ENCODE measurements at places on chromosomes 4 and X.

DNA sequence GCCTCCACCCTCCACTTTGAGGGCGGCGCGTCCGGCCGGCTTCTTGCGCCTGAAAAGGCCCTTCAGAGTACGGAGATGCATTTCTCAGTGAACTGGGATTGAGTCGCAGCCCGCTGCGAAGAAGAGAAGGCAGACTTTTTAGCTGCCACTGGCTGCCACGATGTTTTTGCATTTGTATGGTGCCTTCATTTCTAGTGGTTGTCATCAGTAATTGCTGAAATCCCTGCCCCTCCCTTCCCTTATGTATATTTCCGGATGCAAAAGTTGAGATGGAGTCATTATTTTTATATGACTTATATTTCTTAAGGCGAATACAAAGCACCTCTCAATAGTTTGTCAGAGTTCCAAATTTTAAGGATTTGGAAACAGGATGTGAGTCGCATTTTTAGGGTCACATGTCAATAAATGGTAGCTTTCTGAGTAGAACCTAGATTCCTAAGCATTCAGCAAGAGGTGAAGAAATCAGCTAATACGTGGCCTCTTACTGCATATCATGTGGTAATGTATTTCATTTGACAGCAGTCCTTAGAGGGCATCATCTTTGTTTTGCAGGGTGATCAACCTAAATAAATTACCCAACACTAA is 658 bp downstream of the ATP6AP2 start:
- DNase-seq: no peak

DNA sequence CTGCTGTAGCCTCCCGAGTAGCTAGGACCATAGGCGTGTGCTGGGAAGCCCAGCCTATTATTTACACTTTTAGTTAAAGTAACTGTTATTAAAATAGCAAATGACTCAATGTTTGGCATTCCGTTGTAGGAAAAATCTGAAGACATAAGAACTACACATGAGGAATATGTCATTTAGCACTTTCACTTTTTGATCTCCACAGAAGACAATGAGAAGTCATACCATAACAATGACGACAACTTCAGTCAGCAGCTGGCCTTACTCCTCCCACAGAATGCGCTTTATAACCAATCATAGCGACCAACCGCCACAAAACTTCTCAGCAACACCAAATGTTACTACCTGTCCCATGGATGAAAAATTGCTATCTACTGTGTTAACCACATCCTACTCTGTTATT is 6.7 kb downstream of the GPR34 start:
- DNase-seq: no peak

DNA sequence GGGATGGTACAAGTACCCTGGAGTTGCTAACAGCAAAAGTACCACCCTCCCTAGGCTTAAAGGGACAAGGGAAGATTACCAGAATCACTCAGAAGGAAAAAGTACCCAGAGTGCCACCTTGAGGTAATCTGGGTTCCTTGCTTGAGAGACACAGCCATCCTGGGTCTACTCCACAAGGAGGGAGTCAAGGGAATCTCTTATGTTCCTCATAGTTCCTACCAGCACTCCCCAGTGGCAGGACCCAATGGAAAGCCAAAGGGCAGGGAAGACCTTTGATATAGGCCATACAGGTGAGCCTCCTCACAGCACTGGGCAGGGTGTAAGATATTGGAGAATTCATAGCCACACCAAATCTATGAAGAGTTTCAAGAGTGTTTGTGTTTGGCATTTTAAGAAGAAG is 5.7 kb downstream of the IL2 start:
- no peak for DNase-seq

DNA sequence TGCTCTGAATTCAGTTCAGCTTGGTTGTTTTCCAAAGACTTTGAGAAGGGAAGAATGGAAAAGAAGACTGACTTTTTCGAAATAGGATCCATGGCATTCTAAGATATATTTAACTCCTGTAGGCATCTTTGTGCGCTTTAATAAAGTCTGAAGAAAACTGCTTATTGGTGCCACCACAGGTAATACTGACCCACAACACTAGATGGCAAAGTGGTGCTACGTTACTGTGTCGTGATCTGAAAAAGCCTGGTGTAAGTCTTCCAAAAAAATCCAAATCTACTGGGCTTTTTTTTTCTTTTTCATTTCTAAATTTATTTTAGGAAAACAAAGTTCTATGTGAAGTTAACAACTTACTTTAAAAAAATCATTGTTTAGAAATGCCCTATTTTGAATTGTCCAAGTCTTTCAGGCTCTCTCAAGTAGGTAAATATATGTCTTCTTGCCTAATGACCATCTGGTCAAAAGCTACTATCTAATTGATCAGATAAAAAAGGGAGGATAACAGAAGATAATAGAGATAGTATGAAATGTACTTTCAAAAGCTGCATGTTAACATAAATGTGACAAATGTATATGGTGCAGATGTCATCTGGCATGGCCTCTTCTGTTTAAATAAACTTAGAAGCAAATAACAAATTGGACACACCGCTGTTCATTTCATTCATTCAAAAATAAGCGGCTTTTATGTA is 47.0 kb upstream of the MID1IP1 start:
- peak; percentile 25 for DNase-seq

GRCh38 chr4:629915-630641 is 4.7 kb downstream of the PDE6B start:
- no peak for DNase-seq

GRCh38 chrX:42237956-42238355 is 314.6 kb upstream of the CASK start:
- DNase-seq: no peak

DNA sequence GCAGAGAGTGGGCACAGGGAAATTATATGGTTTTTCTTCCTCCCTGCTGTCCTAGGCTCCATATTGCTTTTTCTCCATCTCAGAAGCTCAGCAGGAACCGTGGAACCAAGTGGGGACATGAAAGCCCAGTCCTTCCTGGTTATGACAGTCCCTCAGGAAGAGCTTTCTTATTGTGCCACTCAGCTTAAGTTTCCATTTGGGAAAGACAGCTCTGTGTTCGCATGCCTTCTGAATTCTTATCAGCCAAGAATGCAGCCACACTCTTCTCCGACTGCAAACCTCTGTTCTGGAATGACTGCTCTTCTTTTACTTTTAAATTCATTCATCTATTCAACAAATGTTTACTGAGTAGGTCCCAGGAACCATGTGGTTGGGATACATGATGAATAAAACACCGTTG is 58.0 kb upstream of the PPARGC1A start:
- no peak for DNase-seq

- DNase-seq: peak; percentile 86
Observed at GRCh38 chr4:119103263-119103662, 32.4 kb upstream of the MYOZ2 start.

- peak; percentile 57 for DNase-seq
Observed at GRCh38 chr4:111064342-111064993, 441.6 kb upstream of the PITX2 start.

- DNase-seq: no peak
Observed at GRCh38 chr4:57371671-57372070, 261.5 kb upstream of the IGFBP7 start.

- DNase-seq: no peak
Observed at GRCh38 chr4:8342651-8343261, 73.2 kb downstream of the HTRA3 start.

DNA sequence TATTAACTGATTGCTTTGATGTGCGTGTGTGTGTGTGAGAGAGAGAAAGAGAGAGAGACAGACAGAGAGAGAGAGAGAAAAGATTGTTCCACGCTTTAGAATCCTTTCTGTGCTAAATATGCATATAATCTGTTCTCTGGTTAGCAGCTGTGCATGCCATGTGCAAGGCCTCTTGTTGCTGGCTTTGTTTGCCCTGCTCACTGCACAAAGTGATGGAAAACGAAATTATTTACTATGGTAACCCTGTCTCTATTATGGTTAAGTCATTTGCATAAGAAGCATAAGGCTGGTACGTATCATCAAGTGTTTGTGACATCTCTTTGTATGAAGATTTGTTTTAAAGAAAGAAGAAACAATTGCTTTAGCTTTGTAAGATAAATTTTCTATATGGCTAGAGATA is 190.2 kb upstream of the POF1B start:
- DNase-seq: no peak

- DNase-seq: no peak
Observed at GRCh38 chr4:475962-476361, 23.0 kb downstream of the ZNF721 start.

- DNase-seq: peak; percentile 41
Observed at GRCh38 chr4:89254847-89255246, 52.8 kb downstream of the GPRIN3 start.

GRCh38 chrX:121307449-121307848 is 260.0 kb downstream of the GLUD2 start:
- no peak for DNase-seq

- peak; percentile 22 for DNase-seq
Observed at GRCh38 chr4:150297861-150298474, 219.7 kb downstream of the DCLK2 start.

DNA sequence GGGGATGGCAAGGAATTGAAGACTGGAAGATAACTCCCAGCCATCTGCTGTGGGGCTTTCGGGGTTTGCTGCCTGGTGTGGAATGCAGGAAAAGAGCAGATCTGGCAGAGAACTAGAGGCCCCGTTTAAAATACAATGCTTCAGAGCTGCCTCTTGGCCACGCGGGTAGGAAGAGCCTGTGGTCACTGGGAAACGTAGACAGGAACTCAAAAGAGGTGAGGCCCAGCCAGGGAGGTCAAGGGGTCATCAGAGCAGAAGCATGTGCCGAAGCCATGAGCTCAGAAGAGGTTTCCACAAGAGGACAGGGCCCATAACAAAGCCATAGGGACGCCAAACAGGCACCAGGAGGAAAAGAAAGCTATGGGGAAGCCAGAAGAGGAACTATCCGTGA is 14.5 kb upstream of the STS start:
- DNase-seq: peak; percentile 7

GRCh38 chr4:82899374-82900065 is 1.0 kb upstream of the THAP9 start:
- DNase-seq: no peak

DNA sequence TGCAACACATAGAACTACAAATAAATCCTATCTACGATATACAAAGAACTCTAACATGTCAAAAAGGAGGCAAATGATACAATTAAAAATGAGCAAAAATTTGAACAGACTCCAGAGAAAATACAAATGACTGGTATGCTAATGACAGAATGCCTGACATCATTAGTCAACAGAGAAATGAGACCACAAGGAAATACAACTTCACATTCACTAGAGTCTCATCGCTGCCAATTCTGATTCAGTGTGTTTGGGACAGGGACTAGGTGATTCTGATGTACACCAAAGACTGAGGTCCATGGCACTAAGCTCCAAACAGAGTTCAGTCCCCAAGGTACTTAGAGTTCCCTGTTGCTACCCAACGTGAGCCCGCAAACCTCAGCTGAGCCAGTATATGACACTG is 23.4 kb downstream of the SLC2A9 start:
- DNase-seq: no peak

DNA sequence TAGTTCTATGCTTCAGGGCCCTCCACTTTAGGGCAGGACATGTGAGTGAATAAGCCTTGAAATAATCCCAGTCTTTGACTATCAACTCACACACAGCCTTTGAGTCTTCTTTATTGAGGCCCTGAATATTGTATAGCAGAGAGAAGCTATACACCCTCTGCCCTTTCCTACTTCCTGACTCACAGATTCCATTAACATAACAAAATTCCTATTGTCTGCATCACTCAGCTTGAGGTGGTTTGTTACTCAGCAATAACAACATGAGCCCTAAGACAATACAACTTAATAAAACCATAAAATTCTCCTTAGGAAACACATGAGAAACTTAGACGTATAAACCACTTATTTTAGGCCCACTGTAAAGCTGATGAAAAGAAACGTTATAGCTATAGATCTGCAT is 680.3 kb upstream of the DIAPH2 start:
- DNase-seq: no peak

GRCh38 chr4:8217246-8217511 is 18.1 kb downstream of the SH3TC1 start:
- no peak for DNase-seq

- no peak for DNase-seq
Observed at GRCh38 chr4:8756816-8757215, 114.8 kb downstream of the HMX1 start.

DNA sequence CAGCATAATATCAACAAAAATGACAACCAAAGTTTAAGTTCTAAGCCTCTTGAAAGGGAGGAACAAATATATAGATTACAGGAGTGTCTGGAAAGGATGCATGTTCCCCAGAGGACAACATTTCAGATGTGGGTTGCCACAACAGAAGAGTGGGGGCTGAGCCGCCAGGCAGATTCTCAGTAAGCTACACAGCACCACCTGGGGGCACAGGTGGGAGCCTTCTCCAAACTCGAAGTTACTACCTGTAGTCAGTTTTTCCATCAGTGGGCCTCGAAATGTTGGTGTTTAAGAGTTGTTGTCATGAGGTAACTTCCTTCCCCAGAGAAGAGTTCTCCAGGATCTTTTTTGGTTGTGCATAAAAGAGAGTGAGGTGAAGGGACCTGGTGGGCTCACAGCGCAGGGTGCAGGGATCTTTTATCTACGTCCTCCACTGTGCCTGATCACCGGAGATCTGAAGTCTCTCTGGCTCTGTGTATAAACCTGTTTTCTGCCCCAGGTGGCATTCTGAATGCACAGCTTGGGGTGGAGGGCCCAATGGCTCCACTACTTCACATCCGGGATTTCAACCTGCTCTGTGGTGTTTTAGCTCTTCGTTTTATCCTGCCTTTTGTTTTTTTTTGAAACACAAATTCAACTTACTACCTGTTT is 58.4 kb upstream of the STS start:
- no peak for DNase-seq

DNA sequence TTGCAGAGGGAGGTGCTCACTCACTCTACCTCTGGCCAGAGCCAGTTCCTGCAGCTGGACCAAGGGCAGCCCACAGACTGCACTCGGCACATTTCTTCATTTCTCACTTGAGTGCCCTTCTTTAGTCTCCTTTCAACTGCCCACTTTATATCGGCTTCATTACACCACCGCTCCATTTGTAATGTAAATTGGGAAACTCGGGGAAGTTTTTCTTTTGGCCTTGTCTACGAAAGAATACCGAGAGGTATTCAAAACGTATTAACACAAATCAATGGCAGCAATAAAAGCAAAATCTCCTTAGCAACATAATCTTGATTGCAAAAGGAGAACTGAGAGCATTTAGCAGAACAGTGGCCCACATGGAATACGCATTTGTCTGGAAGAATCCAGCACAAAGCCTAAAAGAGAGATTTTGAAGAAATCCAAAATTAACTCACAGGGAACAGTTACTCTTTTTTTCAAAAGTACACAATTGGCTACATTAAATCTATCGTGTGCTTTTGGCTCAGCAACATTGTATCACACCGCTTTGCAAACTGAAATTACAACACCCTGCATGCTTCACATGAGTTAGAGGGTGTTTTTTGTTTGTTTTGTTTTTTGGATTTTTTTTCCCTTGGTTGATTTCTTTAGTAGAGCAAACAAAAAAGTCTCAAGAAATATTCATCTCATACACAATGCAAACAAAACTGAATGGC is 62.6 kb downstream of the CHIC2 start:
- DNase-seq: no peak

- no peak for DNase-seq
Observed at GRCh38 chr4:151687021-151687640, 73.7 kb downstream of the GATB start.

Measured in LoVo (cell line).